ENCODE measurements at places on chromosomes 12 and 14.

DNA sequence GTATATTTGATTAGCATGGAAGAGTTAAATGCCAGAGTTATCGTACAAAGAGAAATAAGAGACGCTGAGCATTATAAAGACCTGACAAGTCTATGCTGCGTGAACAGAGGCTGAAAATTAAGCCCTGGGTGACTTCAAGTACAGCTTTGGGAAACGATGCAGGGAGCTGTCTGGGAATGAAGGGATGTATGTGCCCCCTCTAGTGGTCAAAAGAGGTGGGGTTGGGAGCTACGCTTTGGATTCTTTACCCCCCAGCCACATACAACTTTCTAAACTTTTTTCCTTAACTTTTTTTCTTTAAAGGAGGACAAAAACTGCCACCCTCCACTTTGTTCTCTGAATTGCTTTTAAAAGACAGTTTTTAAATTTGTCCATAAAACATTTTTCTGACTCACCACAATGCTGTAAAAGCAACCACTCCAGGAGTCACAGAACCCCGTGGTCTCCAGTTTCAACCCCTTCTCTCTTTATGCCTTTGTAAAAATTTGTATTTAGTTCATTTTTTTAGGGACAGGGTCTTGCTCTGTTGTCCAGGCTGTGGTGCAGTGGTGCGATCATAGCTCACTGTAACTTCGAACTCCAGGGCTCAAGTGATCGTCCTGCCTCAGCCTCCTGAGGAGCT is 59.4 kb downstream of the ZNF664 start:
- DNase-seq: peak; percentile 62

DNA sequence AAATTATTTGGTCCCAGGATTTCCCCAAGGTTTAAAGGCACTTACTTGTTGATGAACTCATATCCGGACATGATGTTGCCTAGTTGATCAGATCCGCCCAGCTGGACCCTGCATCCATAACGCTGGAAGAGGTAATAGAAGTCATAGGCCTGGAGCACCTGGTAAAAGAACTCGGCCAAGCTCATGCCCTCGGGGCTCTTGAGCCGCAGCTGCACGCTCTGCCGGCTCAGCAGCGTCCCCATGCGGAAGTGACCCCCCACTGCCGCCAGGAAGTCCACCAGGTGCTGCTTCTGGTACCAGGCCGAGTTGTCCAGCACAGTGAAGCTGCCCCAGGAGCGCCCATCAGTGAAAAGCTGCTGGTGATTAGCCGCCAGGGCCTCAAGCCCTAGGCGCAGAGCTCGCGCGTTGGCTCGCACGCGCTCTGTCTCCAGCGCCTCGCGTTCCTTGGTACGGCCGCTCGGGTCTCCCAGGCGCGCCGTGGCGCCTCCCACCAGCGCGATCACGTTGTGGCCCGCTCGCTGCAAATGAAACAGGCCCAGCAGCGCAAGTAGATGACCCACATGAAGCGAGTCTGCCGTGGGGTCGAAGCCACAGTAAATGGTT is 545 bp downstream of the YARS2 start:
- DNase-seq: peak; percentile 62

DNA sequence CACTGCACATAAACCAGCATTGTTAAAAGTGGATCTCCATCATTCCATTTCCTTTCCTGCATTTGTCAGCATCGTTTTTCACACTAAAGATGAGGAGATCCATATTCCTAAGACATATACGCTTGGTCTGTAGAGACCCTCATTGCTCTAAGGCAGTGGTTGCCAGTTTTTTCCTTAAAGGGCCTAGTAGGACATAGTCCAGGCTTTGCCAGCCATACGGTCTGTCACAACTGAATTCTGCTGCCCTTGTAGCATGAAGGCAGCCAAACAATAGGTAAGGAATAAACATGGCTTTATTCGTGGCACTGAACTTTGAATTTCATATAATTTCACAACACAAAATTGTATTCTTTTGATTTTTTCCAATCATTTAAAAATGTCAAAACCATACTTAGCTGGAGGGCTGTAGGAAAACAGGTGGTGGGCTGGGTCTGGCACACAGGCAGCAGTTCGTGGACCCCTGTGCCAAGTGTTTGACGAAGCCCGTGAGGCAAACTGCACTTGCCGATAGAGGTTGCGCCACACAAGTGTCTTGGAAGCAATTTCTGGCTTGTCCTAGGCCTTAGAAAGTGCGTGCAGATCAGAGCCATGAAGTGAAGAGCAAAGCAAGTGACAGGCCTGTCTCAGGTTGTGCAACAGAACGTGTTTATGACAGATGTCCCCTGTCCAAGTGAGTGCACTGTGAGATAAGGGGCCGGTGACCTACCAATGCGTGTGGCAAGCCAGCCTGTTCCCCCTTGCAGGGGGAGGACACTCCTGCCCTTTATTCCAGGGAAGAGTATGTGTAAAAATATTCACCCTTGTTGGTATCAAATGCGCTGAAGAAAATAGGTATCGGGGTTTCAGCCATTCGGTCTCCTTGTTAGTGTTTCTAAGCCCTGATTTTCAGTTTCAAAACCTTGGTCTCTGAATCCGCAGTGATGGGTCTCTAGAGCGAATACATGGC is 916 bp upstream of the CHPT1 start:
- DNase-seq: peak; percentile 22

- no peak for DNase-seq
Measured at GRCh38 chr12:104825408-104825807, 132.7 kb downstream of the SLC41A2 start.

GRCh38 chr12:26697217-26697616 is 135.8 kb downstream of the ITPR2 start:
- peak; percentile 25 for DNase-seq

DNA sequence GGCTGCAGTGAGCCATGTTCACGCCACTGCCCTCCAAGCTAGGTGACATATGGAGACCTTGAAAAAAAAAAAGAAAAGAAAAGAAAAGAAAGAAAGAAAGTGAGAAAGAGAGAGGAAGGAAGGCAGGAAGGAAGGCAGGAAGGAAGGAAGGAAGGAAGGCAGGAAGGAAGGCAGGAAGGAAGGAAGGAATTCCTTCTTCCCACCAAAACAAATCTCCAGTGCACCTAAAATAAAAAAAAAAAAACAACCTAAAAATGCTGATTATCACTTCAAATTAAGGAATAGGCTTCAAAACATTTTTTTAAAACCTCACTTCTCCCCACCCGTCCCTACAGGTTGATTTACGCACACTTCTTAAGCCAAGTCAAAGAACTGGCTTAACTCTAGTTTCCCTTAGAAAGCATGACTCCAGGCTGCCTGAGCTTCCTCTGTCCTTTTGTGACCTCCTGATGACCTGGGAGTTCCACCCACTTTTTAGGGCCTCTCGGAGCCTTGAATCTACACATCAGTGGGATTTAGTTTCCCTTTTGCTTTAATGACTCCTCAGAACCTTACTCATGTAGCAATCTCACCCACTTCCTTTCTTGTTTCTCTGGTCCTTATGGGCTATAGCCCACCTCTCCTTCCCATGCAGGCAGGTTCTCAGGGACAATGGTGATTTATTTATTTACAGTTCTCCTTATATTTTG is 18.6 kb downstream of the DUSP6 start:
- no peak for DNase-seq

- peak; percentile 70 for DNase-seq
Measured at GRCh38 chr12:47752552-47752951, 6.1 kb downstream of the RAPGEF3 start.
